ENCODE measurements at places on chromosomes 2 and 18.

DNA sequence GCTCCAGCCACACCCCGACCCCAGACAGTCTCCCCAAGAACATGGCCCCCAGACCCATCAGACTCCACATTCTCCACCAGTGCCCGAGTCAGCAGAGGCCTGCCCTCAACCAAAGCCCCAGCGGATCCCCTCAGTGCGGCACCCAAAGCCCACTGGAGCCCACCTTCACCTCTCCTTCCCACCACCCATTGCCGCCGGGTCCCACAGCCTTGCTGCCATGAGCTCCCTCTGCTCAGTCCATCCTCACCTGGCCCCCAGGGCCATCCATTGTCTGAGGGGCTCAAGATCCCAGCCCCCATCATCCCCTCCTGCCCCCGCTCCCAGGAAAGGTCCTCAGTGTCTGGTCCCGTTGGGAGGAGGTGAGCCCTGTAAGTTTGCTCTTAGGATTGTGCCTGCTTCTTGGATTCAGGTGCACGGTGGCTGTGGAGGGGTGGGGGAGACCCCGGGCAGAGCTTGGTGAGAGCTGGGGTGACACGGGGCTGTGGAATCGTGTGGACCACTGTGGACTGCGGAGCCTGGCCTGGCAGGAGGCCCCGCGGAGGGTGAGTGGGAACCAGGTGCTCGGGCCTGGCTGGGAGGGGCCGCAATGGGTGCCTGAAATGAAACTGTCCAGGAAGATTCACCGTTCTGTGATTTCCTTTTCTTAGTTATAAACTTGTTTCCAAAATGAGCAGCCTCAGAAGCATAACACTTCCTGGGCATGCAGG is 32.7 kb upstream of the GPC1 start:
- DNase-seq = no peak

DNA sequence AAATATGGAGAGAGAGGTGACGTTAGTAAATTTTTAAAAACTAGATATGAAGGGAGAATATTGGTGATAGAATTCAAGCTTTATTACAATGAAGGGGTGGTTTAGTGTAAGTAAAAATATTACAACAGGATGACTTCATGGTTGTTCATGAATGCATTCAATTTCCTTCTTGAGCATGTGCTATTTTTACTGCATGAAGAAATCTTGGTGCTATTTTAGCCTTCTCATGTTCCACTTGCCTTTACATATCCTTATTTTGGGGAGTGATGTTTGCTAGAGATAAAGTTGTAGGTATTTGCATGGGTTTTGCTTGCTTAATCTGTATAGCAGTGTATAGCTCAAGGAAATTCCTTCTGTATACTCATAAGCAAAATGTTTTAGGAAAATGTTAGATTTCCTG is 195.0 kb upstream of the MMADHC start:
- DNase-seq = no peak

DNA sequence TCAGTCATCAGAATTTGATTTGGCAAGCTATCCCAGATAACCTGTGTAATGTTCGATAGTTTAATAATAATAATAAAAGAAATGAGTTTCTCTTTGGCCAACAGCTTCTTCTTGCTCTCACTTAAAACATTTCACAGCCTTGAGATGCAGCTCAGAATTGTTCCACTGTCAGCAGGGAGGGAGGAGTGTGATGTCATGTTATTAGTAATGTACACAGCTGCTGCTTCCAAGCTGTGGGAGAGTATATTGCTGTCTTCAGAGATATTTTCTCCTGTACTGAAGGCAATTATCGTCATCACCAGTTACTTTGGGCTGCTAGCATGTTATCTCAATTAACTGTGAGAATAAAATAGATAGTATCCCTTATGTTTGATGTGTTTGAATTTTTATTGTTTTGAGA is 146.9 kb upstream of the MAP3K20 start:
- DNase-seq = no peak

GRCh38 chr2:40386177-40386576 is 65.7 kb downstream of the SLC8A1 start:
- DNase-seq = no peak

DNA sequence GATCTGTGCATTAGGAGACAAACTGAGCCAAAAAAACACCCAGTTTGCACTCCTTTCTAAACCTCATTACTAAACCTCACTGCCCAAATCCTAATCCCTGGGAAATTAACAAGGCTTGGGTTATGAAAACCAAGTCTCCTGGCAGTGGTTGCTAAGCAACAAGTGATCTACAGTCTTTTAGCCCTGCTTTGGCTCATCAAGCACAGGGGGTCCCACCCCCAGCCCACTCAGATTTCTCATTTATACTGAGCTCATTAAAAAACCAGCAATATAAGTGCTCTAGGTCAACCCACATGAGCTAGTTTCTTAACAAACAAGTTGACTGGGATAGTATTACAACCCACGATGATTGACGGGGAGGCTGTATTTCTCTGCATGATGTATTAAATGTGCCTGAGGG is 18.4 kb downstream of the DNER start:
- no peak for DNase-seq

DNA sequence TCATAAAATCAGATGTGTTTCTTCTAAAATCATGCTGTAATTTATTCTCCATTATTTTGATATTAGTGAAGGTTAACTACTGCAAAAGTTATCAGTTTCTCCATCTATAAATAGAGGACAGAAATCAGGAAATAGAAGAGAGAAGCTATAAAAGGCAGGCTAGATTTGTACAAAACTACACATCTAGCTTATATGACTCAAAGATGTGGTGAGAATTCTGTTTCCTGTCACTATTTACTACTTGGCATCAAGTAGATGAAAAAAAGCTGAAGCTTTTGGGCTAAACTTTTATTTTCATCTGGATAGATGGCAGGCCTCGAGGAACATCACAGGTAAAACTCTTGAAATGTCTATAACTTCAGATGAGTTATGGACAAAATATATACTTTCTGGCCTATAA is 49.8 kb upstream of the NAB1 start:
- DNase-seq = no peak

GRCh38 chr18:58205443-58206160 is 161.6 kb downstream of the NEDD4L start:
- no peak for DNase-seq

DNA sequence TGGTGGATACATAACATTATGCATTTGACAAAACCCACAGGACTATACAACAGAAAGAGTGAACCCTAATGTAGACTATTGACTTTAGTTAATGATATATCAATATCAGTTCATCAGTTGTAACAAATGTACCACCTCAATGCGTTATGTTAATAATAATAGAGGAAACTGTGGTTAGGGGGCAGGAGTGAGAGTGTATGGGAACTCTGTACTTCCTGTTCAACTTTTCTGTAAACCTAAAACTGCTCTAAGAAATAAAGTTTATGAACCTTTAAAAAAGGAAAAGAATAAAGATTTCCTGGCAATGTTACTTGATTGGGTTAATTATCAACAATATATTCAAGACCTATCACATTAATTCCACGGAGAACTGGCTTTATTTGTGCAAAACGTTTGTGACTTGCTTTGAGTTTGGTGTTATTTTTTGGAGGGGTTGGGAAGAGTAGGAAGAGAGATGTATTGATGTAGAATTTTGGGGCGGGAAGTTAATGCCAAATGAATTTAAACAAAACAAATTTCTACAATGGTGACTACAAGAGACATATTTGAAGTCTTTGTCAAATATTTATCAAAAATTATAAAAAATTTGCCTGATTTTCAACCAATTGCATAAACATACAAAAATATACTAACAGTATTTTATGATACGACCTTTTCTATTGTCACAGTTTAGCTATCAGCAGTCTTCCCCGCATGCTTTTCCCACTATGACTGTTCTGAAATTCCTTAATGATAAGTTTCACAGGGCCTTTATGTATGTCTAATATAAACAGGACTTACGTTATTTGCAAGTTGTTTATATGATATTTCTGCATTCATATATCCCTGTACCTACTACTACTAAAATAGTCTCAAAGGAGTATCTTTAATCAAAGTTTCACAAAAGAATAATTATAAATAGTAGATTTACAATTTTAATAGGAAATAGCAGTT is 2.1 kb upstream of the RTN4 start:
- DNase-seq = no peak

DNA sequence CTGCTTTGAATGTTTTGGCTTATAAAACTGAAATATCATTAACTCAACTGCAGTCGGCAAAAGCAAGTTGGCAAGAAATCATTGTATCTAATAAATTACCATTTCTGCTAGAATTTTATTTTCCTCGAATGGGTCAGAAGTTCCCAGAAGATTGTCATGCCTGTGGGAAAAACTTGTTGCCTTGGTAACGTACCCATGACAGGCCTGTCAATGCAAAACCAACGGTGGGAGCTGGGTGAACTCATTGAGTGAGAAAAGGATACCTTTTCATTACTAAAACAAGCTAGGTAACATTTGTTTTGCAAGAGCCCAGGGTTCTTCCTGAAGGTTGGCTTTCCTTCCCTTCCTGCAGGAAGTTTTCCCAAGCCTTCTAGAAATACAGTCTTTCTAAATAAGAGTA is 9.5 kb downstream of the PLB1 start:
- no peak for DNase-seq

DNA sequence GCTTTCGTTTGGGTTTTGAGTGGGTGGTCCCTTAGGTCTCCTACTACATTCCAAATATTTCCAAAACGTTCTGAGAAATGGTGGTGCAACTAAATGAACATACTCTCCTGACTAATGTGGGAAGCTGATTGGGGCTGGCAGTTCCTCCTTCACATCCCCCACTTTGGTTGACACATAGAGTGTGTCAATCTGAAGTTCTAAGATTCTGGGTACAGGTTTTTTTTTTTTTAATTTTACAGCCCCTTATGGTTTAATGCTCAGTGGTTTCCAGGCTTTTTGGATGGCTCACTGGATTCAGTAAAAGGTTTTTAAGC is 58.4 kb upstream of the ITGB6 start:
- DNase-seq = no peak

DNA sequence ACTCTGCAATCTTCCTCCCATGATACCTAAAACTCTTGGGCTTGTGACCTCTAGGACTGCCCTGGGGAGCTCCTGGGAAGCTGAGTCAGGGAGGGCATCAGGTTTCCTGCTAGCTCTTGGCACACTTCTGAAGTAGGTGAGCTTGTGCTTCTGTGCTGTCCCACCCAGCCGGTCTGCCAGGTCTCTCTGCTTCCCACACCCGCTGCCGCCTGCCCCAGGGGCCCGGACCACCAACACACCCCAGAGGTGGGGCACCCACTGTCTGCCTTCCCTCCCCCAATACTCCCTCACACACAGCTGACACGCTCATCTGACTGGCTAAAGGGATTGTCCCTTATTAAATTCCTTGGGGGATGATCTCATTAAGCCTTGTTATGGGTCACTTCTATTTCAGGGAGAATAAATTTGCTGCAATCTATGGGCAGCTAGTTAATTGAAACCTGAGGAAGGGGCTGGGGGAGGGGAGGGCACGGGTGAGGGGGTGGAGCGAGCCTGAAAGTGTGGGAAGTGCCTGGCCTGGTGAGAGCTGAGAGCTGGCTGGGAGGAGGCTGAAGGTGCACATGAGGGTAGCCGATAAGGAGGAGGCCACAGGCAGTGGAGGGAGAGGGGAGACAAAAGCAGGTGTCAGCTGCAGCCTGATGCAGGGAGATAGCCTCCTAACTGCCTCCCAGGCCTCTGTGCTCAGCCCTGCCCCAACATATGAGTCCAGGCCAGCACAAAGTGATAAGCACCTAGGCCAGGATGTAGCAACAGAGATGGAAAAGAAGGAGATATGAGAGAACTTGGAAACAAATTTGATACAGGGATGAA is 48.8 kb downstream of the HAUS1 start:
- DNase-seq = no peak

All from occipital lobe (tissue), 3 donors.